ENCODE measurements at places on chromosomes 16 and 17. TPM values are rescaled to one million over a fixed set of nuclear protein-coding genes. Genes with fewer than 3 reads are reported as not detected.
A peak's percentile ranks its signal among the peaks of the same experiment; 100 is the strongest.

ESRP2 gene
- 0.07 TPM for total RNA-seq

DRC7 gene
- total RNA-seq = not detected

SHBG gene
- not detected for total RNA-seq

DNA sequence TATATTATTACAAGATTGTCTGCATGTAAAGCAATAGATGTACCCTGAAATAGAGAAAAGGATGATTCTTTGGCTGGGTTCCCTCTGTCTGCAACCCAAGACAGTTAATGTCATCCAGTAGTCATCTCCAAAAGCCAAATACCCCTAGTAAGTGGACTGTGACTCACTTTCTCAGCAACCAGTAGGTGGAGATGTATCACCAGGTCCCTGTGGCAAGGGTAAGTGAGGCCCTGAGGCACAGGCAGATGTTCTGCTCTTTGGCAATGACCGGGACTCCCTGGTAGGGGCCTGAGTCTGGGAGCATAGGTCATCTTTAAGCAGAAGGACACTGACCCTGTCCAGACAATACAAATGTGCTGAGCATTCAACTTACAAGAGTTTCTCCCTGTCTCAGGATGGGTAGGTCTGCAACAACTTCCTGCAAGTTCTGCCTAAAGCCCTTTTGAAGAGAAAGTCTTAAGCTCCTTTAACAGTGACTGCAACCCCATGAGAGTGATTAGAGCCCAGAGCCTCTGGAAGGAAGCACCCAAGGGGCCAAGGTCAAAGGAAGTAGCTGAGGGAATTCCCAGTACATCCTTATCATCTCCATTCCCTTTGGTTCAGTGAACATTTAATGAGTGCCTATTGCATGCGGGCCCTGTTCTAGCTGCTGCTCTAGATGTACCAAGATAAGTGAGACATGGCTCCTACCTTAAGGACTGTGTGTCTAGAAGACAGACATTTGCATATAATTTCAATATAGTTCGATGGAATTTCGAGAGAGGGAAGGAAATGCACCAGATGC, 31.9 kb downstream of the PMP22 start:
- H3K27ac ChIP-seq = no peak overlapping the region
- H3K4me1 ChIP-seq = peaks cover 8% of the 10 kb centered on the region
- H3K36me3 ChIP-seq = no peaks in the 10 kb centered on the region
- DNase-seq = no peak
- no peak overlapping the region for H3K4me3 ChIP-seq

DNA sequence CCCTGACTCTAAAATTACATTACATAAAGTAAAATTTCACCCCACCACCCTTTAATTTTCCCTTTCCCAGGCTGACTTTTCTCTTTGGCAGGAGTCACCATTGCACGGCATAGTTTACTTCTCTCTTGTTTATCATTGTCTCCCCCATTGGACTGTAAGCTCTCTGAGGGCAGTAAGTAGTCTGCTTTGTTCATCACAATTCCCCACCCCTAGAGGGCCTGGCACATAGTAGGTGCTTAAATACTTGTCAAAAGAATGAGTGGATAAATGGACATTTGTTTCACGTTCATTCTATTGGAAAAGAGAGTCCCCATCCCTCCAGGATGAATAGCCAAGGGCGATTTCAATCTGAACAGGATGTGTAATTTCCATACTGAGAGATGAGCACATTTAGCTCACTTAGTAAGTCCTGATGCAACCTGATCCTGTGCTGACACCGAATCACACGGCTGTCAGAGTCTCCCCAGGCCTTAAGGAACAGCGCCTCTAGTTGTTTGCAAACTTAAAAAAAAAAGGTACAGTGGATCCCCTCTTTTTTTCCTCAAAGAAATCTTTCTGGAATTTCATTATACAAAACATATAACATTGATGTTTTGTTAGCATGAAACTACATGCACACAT, 54.0 kb downstream of the AKAP1 start:
- DNase-seq = no peak
- H3K27me3 ChIP-seq = no peaks in the 10 kb centered on the region
- H3K27ac ChIP-seq = no peak overlapping the region
- H3K4me3 ChIP-seq = no peak overlapping the region
- H3K4me1 ChIP-seq = peaks cover 6% of the 10 kb centered on the region

DNA sequence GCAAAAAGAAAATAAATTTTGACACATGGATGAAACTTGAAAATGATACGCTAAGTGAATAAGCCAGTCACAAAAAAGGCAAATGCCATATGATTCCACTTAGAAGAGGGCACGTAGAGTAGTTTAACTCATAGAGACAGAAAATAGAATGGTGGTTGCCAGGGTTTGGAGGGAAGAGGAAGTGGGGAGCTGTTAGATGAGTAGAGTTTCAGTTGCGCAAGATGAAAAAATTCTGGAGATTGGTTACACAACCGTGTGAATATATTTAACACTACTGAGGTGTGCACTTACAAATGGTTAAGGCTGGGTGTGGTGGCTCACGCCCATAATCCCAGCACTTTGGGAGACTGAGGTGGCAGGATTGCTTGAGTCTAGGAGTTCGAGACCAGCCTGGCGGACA, 93.4 kb upstream of the TMEM132E start:
- no peak overlapping the region for H3K4me3 ChIP-seq
- no peaks in the 10 kb centered on the region for H3K36me3 ChIP-seq
- no peak for DNase-seq
- no peak overlapping the region for H3K27ac ChIP-seq
- H3K4me1 ChIP-seq = peaks cover 3% of the 10 kb centered on the region
- H3K27me3 ChIP-seq = peaks cover 13% of the 10 kb centered on the region

DNA sequence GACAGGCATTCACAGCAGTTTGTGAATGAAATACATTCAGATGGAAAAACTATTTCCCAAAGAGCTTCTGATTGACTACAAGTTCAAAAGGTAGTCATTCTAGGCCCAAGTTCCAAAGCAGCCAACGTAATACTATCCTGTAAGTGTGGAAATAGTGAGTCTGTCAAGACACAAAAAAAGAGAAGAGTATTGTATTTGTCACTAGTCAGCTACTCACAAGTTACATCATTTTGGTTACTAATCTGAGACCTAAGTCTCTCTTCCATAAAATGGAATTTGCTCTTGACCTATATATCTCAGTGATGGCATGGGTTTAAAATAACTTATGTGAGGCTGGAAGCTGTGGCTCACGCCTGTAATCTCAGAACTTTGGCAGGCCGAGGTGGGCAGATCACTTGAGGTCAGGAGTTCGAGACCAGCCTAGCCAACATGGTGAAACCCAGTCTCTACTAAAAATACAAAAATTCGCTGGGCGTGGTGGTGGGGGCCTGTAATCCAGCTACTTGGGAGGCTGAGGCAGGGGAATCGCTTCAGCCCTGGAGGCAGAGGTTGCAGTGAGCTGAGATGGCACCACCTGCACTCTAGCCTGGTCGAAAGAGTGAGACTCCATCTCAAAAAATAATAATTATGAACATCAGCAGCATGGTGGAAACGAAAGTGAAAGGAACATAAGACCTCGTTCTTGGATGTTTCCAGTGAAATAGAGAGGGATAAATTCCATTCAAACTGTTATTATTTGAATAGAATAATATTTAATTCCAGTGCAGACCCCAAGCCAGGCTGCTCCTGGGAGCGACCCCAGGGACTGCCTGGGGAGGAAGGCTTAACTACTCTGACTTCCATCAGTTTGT, 2.9 kb downstream of the CMC2 start:
- H3K27ac ChIP-seq = peak overlapping the region; percentile 98
- DNase-seq = peak; percentile 72
- no peaks in the 10 kb centered on the region for H3K27me3 ChIP-seq
- peaks cover 38% of the 10 kb centered on the region for H3K36me3 ChIP-seq
- H3K4me3 ChIP-seq = peak overlapping the region; percentile 78

DNA sequence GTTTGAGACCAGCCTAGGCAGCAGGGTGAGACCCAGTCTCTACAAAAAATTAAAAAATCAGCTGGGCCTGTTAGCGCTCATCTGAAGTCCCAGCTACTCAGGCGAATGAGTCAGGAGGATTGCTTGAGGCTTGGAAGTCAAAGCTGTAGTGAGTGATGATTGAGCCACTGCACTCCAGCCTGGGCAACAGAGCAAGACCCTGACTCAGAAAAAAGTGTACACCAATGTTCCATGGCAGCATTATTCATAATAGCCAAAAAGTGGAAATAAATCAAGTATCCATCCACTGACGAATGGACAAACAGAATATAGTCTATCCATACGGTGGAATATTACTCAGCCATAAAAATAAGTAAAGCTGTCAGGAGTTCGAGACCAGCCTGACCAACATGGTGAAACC, 2.6 kb downstream of the NMRAL1 start:
- no peaks in the 10 kb centered on the region for H3K27me3 ChIP-seq
- DNase-seq = no peak
- H3K4me3 ChIP-seq = no peak overlapping the region
- peak overlapping the region; percentile 15 for H3K27ac ChIP-seq
- H3K36me3 ChIP-seq = peaks cover 13% of the 10 kb centered on the region

DNA sequence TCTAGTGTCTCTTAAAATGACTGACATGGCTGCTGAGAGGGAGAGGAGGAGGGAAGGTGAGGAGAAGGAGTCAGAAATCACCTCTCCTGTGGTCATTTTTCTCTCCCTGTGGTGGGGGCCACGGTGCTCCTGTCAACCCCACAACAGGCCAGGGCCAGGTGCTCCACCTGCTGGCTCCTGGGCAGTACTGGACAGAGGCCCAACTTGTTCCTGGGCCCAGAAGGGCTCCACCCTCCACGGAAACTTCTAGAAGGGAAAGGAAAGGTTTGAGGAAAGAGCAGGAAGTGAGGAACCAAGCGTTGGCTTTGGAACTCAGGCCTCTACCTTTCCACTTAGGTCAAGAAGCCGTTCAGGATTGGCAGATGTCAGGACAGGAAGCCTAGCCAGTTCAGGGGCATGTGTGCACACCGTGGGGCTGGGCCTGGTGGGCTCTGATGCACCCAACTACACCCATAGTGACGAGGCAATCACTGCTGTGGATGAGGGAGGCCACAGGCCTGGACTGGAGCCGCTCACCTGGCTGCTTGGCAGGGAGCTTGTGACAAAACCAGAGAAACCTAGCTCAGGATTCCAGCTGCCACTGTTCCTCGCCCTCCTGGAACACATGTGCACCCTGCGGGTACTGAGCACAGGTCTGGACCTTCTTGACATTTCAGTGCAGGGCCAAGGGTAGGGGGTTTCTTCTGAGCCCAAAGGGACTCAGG, 36.1 kb downstream of the WNT3 start:
- no peak overlapping the region for H3K4me3 ChIP-seq
- no peak overlapping the region for H3K27ac ChIP-seq
- H3K4me1 ChIP-seq = no peaks in the 10 kb centered on the region
- peak; percentile 70 for DNase-seq
- no peaks in the 10 kb centered on the region for H3K36me3 ChIP-seq
